ENCODE measurements at places on chromosomes 5 and 9.
A peak's percentile ranks its signal among the peaks of the same experiment; 100 is the strongest.

DNA sequence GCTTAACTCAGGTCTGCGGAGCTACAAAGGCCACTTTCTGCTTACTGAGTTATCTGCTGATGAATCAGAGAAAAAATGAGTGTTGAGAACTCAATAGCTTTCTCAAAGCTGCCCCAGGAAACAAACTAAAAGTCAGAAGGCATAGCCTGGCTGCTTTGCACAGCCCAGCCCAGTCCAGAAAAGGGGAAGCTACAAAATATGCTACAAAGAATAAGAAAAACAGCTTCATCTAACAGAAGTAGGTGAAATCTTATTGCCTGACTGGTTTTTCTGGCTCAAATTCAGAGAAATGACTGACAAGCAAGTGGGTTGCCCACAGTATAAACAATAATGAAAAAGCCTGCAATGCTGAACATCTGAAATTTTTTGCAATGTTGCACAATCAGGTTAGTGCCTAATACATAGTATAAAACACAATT, 156.2 kb downstream of the PPP2R2B start:
- DNase-seq, result no peak

GRCh38 chr9:129610473-129611306, 10.2 kb downstream of the C9orf50 start:
- peak; percentile 42 for DNase-seq

DNA sequence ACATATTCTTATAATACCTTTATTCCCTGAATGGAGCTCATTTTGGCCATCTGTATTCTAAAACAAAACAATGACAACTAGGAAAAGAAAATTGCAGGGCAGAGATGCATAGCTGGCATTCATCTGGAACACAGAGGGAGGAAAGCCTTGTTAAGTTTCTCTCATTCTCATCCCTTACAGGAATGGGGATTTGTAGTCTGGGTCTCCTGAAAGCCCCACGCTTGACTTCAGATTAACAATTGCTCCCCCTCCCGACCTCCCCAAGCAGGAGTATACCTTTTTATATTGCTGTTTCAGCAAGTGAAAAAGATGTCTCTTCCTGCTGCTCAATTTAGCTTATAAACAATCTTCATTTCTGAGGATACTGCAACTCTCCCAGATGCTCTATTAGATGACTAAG, 812.1 kb downstream of the EFNA5 start:
- DNase-seq, result no peak

DNA sequence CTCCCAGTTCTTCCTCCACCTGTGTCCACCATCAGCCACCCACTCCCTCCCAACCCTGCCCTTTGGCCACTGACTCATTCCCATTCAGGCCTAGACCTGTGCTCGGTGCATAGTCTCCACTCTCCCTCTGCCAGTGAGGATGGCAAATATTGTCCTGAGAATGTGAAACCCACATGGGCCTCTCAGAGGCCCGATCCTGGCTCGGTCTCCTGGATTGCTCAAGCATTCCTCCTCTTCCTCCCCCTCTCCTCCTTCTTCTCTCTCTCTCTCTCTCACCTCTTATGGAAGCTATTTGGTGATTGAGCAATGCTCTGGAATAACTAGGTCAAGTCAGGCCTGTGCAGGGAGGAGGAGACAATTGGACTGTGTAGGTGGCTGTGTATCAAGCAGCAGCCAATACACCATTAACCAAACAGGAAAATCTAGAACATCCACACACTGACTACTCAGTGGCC, 99.9 kb downstream of the KLF4 start:
- DNase-seq, result no peak

DNA sequence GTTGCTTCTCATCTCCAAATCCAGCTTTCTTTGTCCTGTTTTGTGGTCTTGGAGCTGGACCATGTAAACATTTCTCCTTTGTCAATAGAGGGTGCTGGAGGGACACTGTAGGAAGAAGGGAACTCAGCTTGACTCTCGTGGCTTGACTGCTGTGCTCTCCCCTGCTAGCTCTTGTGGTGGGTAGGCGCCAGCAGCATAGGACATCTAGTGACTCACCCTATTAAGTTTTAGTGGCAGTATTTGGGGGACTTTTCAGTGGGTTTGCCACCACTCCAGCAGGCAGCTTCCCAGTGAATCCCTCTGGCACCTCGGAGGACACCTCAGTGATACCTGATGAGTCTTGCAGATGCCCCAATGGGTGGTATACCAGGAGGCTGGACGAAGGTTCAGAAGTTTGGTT, 97.8 kb downstream of the TSSK1B start:
- peak; percentile 15 for DNase-seq

- no peak for DNase-seq
These were observed 28.7 kb downstream of the ANXA1 start for GRCh38 chr9:73180403-73180802.

DNA sequence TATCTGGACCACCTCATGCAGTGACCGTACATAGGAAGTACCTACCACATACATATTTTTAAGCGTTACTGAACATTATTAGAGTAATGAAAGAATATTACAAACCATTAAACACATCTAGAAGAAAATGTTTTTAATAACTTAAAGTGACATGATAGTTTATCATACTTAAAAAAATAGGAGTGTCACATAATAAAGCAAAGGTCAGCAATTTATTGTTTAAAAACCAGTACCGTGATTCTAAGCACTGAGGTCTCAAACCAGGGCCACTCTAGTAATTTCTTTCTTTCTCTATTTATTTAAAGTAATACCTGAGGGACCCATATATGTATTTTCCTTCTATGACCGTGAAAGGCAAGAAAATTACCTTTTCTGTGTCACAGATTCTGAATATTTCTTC, 216.0 kb downstream of the MLLT3 start:
- no peak for DNase-seq

- peak; percentile 64 for DNase-seq
These were observed 6.3 kb downstream of the IGIP start for GRCh38 chr5:140131967-140132409.

GRCh38 chr5:151595411-151595826, 4.3 kb upstream of the FAT2 start:
- DNase-seq, result no peak

DNA sequence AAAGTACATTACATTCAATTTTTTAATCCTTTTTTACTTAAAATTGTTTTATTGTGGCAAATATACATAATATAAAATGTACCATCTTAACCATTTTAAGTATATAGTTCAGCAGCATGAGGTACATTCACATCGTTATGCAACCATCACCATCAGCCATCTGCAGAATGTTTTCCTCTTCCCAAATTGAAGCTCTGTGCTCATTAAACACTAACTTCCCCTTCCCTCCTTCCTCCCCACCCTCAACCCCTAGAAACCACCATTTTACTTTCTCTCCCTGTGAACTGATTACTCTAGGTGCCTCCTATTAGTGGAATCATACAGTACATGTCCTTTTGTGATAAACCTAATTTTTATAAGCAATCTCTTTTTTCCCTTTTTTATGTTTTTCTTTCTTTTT, 15.6 kb downstream of the TEX53 start:
- DNase-seq, result peak; percentile 46

DNA sequence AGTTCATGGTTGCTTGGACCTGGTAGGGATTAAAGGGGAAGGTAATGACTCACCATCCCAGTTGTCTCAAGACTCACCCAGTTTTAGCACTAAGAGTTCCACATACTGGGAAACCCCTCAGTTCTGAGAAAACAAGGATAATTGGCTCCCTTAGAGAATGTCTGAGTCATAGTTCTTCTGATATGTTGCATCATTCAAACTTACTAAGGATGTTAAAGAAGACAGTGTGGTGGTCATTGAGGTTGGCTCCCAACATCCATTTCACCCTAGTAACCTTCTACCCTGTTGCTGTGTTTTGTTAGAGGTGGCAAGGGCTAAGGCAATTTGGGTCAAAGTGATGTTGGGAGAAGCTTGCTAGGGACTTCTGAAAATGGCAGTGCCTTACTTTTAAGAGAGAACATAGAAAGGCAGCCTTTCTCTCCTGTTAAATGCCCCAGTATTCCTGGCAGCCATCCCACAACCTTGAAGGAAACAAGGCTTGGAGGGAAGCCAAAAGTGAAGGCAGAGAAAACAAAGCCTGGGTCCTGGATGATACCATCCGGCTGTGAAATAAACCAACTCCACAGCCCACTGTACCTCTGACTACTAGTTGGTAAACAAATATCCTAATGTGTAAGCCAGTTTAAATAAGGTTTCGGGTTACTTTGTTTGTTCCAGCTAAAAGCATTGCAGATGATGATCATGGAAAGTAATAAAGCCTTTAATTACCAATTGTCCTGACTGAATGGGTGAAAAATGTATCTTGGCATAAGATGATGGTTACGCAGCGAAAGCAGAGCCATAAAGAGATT, 80.4 kb upstream of the ADAMTSL1 start:
- no peak for DNase-seq

DNA sequence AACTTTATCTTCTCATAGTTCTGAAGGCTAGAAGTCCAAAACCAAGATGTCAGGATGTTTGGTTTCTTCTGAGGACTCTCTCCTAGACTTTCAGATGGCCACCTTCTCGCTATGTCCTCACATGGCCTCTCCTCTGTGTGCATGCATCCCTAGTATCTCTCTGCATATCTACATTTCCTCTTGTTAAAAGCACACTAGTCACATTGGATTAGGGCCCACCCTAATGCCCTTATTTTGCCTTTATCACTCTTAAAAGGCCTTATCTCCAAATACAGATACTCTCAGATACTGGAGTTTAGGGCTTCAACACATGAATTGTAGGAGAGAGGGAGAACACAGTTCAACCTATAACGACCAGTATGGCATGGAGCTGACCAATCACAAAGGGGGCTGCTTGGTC, 151.7 kb downstream of the PRELID2 start:
- no peak for DNase-seq
